ENCODE measurements at places on chromosomes 2 and 18.

- no peak for DNase-seq
These were observed 228.3 kb downstream of the LDLRAD4 start for GRCh38 chr18:13446610-13447461.

GRCh38 chr18:77140030-77140429, 7.4 kb upstream of the MBP start:
- DNase-seq = no peak

DNA sequence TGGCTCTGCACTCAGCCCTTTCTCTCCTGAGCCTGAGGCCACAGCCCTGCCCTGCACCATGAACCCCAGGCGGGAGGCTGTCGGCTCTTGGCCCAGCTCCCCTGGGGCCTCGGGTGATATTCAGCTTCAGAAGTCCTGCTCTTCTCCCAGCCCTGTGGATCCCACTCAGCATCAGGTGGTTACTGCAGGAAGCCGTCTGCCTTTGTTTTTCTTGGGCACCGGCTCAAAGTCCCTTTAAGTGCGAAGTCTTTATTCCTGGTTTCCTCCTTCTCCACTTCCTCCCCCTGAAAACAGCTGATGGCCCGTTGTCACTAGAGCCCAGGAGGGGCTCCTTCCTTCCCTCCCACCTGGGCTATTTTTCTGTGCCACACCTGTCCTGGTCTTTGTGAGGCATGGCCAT, 161.5 kb upstream of the BCL2L11 start:
- DNase-seq = no peak

- peak; percentile 18 for DNase-seq
These were observed 6.2 kb upstream of the TSPYL6 start for GRCh38 chr2:54262015-54262765.

DNA sequence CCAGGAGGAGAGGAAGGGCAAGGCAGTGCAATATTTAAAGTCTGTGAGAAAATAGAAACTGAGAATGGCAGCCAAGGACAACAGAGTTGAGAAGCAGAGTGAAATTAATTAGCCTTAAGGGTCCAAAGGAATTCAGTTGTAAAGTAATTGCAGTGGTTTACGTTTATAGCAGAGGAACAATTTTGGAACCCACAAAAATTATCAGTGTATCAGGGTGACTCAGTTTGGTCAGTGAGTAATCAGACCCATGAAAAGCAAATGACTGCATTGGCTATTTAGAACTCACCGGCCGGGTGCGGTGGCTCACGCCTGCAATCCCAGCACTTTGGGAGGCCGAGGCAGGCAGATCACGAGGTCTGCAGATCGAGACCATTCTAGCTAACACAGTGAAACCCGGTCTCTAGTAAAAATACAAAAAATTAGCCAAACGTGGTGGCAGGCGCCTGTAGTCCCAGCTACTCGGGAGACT, 245.8 kb upstream of the SLC39A10 start:
- DNase-seq = no peak

DNA sequence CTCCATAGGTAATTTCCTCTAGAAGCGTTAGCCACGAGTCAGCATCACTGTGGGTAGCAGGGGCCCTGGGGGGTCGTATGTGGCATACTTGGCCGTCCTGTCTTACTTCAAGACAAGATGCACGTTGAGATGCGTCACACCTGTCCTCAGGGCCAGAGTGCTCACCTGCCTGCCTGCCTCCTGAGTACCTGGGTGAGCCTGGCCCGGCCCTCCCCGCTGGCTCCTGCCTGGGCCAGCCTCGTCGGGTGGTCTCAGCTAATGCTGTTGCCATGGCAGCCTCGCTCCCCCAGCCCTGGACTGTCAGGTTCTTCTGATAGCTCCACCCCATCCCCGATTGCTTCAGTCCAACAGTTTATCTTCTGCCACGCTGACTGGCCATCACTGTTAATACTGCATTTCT, 232.4 kb downstream of the GBX2 start:
- no peak for DNase-seq

Data from fibroblast of gingiva (primary cell).